Activated T-helper 1 cell treated with Interleukin-2 at 50 U/mL for 16 hours (primary cell): ENCODE measurements at places on chromosomes 16 and 17.
A peak's percentile ranks its signal among the peaks of the same experiment; 100 is the strongest.

- DNase-seq, result no peak
Measured at GRCh38 chr16:78675951-78676792, 576.7 kb downstream of the WWOX start.

DNA sequence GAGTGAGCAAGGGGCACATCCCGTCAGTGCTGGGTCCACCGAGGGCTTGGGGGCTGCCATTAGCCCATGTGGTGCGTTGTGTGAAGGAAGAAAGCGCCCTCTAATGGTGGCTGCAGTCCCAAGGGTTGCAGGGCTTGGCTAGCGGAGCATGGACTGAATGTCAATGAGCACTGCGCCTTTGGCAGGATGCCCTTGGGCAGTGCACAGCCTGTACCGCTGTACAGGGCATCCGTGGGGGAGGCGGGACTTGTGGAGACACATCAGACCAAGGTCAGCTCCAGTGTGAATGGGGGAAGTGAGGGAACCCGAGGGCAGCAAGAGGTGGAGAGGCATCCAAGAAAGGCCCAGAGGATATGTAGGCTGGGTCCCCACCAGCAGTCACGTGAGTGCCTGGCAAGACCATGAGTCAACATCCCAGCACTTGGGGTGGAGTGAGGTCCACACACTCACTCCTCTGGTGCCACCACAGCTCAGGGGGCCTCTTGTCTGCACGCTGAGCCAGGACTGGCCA is 75.5 kb upstream of the MED9 start:
- no peak for DNase-seq

DNA sequence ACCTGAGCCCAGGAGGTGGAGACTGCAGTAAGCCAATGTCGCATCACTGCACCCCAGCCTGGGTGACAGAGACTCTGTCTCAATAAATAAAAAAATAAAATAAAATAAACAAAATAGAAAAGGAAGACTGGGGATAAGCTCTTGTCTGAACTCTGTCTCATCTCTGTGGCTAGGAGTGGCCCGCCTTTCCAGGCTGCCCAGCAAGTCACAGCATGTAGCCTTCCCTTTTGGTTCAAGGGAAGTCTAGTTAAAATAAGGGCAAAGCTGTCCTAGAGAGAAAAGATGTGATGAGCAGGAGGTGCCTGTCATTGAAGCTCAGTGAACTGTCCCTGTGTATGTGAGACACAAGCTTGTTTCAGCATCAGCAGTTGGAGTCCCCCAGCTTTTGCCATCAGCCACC is 2.7 kb upstream of the GFAP start:
- no peak for DNase-seq

DNA sequence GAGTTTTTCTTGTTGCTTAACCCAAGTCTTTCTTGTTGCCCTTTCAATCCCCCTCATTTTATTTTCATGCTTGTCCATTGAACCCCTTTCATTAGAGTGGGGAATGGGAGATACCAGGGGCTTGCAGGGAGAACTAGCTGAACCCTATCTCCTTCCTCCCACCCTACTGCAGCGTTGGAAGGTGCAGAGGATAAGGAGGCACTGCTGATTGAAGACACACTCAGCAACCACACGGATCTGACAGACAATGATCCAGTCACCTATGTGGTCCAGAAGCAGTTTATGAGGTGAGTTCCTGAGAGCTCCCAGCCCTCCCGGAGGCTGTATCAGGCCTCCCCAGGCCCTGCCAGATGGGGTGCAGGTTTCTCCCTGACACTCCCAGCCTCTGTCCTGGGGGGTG is 32.5 kb downstream of the ANKRD40 start:
- no peak for DNase-seq

DNA sequence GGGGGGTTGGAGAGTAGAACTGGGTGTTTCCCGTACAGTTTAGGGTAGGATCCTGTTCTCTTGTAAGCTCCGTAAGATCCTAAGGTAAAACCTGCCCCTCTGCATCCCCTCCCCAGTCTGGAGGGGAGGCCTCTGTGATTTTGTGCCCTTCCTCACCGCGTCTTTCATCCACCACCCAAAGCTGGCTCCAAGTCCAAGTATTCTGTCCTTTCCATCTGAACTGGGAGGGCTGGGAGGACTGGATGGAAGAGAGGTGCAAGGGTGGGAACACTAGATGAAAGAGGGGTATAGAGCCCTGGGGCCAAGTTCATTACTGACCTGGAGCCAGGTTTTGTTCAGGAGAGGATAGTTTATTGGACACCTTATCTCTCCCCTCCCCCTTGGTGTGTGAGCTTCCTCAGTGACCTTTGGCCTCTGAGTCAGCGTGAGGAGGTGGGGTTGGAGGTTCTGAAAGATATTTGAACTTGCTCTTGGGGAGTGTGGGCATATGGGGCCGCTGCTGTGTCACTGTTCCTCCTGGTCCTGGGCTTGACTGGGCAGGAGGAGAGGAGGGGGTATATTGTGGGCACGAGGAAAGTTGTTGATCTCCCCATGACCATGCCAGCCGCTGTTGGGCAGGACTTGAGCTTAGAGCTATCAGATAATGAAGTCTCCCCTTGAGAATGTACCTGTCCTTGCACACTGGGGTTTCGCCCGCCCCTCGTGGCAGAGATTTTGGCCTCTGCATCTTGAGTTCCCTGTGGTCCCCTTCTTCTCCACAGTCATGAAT is 1.6 kb downstream of the LASP1 start:
- DNase-seq, result peak; percentile 51

GRCh38 chr17:4074831-4075495 is 67.9 kb downstream of the ZZEF1 start:
- DNase-seq, result no peak

GRCh38 chr16:68354816-68355215 is 44.0 kb downstream of the PRMT7 start:
- DNase-seq, result no peak

DNA sequence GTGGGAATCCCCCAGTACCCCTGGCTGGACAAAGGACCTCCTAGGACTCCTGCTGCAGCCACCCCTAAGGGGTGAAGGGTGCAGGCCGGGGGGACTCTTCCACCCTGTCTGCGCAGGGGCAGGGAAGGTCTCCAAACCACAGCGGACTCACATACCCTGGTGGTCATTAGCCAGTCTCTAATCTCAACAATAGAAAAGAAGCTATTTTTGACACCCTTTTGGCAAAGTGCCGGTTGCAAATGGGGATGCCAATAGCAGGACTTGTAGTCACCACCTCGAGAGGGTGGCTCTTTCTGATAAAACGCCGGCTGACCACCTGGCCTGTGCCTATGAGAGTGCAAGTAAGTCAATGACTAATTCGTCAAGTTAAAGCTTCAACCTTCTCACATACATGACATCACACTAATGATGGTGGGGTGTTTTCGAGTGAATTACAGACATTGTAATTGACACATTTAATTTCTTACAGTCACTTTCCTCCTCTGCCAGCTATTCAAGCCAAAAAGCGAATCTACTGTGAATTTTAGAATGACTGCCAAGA is 23.1 kb upstream of the DNAH17 start:
- DNase-seq, result no peak

GRCh38 chr17:21029515-21029914 is 13.3 kb downstream of the USP22 start:
- DNase-seq, result no peak
